CMK (cell line): ENCODE measurements at places on chromosomes 12 and 14.

GRCh38 chr14:60346706-60347105 lies 97.7 kb downstream of the PPM1A start:
- DNase-seq = no peak

DNA sequence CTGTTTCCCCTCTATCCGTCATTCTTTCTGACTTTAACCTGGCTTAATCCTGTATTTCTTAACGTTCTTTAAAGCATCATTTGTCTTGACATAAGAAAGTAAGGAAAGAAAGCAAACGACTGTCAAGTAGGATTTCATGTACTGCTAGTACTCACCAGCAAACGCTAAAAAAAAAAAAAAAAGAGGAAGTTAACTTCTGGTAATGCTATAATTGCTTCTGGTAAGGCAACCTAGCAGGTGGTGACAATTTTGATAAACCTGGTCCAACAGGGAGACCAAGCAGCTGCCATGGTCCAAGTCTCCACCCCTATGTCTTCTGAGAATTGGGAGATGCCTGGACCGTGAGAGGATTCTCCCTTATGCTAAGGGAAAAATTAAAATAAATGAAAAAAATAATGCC lies 306.6 kb downstream of the DAD1 start:
- DNase-seq = no peak

DNA sequence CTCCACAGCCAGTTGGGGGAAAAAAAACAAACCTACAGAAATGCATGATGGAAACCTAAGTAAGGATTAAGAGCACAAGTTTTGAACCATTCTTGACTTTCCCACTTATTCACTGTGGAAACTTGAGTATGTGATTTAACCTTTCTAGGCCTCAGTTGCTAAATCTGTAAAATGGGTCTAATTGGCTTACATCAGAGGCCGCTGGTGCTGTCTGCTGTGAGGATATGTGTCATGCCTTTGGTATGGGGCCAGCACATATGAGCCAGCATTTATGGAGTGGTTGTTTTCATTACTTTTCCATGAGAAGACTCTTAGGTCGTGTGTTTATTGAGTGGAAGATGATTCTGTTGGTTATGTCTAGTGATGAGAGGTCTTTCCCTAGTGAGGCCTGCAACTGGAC lies 102.4 kb downstream of the ESR2 start:
- no peak for DNase-seq

DNA sequence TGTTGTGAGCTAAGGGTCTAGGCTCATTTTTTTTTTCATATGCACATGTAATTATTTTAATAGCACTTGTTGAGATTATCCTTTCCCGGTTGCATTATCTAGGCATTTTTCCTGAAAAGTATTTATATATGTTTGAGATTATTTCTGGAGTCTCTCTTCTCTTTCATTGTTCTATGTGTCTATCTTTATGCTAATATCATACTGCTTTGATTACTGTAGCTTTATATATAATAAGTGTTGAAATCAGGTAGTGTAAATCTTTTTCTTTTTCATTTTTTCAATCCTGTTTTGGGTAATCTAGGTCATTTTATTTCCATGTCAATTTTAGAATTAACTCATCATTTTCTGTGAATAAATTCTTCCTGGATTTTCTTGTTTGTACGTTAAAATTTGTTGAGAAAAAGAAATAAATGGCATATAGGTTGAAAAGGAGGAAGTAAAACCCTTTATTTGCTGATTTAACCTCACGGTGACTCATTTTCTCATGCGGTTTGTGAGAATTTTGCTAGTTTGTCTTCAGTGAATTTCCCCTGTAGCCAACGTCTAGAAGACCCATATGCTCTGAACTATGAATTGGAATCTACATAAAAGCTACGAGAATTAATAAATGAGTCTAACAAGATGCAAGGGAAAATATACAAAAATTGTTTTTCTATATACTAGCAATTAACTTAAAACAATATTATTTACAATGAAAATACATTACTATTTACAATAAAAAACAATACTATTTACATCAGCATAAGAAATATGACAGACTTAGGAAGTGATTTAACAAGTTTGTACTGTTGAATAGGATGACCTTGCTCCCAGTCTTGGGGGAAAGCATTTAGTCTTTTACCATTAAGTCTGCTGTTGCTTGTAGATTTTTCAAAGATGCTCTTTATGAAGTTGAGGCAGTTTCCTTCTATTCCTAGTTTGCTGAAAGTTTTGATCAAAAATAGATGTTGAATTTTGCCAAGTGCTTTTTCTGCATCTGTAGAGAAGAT lies 105.0 kb downstream of the SNAPC1 start:
- no peak for DNase-seq

GRCh38 chr14:90319634-90320541 lies 11.9 kb downstream of the NRDE2 start:
- no peak for DNase-seq

DNA sequence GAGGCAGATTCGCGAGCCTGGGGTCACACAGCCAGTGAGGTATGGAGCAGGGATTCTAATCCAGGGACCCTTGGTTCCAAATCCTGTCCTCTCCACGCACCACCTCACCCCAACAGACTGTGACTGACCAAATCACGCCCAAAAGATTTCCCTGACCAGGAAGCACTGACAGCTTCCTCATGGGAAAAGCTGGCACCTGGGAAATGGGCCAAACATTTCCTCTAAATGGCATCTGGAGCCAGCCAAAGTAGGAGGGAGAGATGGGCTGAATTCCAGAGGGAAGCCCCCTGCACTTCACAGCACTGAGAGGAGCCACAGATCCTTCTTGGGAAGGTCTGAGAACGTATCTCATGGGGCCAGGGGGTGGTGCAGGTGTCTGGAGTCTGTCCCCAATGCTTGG lies 28.8 kb downstream of the CCDC92 start:
- DNase-seq = no peak

- no peak for DNase-seq
These were observed 9.6 kb upstream of the HSPB8 start for GRCh38 chr12:119169150-119169549.

DNA sequence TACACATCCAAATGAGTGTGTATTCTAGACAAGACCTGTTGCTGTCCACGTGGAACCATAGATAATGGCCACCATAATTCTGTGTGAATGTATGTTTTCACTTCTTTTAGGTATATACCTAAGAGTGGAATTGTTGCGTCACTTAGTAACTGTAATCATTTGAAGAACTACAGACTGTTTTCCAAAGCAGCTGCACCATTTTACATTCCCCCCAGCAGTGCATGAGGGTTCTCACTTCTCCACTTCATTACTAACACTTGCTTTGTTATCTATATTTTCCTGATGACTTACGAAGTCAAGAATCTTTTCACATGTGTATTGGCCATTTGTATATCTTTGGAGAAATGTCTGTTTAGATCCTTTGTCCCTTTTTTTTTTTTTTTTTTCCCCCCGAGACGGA lies 106.4 kb downstream of the SCFD1 start:
- DNase-seq = no peak

GRCh38 chr14:45204241-45204640 lies 48.8 kb downstream of the MIS18BP1 start:
- DNase-seq = no peak

GRCh38 chr12:18320036-18320617 lies 58.8 kb downstream of the PIK3C2G start:
- DNase-seq = no peak

DNA sequence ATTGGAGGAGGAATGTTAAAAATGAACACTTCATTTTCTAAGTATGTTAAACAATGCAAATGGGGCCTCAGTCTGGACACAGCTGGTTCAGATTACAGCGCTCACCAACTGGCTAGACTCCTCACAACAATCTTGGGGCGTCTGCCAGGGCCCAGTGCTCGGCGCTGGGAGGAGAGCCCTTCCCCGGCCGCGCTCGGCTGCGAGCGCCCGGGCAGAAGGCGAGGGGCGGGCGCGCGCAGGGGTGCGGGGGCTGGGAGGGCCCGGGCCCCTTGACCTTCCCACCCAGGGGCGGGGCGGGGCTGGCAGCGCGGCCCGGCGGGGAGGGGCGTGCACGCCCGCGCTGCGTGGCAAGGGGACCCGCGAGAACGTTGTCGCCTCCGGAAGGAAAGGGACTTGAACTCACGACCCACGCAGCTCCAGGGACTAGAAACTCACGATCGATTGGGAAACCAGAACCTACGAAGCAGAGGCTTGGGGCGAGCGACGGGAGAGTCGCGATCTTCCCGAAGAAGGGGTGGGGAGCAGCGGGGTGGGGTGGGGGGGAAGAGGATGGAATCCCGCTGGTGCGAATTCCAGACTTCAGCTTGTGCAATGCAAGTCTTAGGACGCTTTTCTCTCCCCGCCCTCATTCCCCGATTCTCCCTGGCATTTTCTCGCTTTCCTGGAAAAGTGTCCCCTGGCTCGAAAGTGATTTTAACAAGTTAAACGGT lies at the start of gene FBLN5:
Gene FBLN5, minus strand, starts transcription at position 220 of the 710 bp plus-strand sequence. CDS start 465 bp downstream, outside the sequence.
- no peak for DNase-seq
